Effector memory CD4-positive, alpha-beta T cell (primary cell): ENCODE measurements at places on chromosomes 6 and 20.

DNA sequence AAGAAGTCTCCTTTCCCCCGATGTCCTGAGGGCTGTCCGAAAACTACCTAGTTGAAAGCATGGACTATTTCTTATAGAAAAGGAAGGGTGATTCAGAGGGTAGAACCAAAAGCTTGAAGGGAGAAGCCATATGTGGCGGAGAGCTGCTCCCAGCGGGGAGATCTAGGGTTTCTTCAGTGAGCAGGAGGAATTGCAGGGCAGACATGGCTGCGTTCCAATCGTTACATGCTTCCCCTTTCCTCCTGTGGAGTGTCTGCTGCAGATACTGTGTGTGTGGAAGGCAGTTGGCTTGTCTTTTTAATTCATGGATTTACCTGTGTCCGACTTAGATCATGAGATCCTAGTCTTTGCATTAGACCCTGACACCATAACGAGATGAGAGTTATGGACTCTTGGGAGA lies 799.5 kb downstream of the QKI start:
- DNase-seq, result no peak

DNA sequence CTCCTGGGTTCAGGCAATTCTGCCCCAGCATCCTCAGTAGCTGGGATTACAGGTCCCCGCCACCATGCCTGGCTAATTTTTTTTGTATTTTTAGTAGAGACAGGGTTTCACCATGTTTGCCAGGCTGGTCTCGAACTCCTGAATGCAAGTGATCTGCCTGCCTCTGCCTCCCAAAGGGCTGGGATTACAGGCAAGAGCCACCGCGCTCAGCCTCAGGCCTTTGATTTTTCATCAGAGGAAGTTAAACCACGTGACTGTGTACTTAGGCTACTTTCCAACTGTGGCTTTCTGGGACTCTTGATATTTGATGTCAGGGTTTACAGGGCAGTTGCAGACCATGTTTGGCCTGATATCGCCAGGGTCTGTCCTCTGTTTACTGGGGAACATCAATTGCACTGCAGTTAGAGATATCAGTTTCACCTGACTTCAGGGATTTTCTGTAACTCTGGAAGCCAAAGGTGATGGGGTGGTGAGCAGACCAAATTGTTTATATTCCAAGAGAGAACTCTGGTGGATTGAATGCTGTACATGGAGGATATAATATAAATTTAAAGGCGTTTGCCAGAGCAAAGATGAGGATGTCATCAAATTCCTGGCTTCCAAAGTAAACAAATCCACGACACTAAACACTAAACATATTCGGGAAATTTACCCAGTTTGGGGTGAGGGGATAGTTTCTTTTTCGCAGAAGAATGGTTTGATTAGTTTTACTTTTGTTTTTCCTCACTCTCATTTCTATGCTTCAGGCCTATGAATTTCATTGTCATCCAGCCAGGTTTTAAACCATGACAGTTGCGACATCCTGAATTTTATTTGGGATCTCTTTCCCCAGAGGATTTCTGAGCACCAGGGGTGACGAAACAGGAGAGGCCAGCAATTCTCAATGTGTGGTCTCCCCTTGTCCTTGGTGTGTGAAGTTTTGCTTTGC lies 4.2 kb downstream of the PSMF1 start:
- DNase-seq, result no peak

DNA sequence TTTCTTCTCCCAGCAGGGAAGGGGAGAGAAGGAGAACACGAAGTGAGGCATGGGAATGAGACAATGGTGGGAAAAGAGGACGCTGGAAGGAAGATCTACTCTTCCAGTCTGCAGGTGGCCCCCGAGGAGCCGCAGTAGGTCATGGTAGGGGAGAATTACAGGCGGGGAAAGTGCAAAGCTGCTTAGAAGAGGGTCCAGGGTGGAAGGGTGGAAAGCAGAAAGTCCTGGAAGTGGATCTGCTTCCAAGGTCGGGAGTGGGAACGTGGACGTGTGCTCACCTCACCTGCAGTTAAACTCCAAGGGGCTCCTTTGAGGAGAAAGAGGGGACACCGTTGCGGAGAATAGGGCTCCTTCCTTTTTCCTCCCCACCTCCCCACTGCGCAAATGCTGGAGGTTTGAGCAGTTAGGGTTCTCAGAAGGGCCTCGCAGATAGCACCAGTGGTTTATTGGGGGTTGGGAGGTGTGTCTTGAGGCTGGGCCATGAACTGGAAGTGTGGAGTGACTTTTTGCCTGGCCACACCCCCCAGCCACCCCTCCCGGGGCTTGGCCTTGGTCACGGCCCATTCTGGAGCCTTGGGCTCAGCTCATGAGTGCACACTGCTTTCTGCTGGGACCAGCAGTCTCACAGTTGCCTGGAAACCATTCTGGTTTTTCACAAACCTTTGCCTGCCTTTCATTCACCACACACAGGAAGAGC lies 100.4 kb upstream of the MLN start:
- peak; percentile 57 for DNase-seq

DNA sequence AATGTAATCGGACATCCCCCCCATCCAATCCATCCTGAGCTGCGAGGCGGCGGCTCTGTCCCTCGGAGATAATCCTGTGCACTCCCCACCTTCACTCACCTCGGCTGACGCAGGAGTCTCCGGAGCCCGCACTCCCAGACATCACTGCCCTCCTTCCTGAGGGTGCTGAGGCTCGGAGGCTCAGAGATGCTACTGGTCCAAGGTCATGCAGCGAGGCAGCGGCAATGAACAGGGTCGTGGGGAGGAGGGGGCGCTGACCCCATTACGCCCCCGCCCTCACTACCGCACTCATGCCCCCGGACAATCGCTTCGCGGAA lies 485 bp downstream of the ADISSP start:
- no peak for DNase-seq

- DNase-seq, result no peak
These were observed 50.8 kb upstream of the SPTLC3 start for GRCh38 chr20:12957968-12958367.

GRCh38 chr6:66232890-66233289 lies 525.9 kb upstream of the EYS start:
- no peak for DNase-seq

DNA sequence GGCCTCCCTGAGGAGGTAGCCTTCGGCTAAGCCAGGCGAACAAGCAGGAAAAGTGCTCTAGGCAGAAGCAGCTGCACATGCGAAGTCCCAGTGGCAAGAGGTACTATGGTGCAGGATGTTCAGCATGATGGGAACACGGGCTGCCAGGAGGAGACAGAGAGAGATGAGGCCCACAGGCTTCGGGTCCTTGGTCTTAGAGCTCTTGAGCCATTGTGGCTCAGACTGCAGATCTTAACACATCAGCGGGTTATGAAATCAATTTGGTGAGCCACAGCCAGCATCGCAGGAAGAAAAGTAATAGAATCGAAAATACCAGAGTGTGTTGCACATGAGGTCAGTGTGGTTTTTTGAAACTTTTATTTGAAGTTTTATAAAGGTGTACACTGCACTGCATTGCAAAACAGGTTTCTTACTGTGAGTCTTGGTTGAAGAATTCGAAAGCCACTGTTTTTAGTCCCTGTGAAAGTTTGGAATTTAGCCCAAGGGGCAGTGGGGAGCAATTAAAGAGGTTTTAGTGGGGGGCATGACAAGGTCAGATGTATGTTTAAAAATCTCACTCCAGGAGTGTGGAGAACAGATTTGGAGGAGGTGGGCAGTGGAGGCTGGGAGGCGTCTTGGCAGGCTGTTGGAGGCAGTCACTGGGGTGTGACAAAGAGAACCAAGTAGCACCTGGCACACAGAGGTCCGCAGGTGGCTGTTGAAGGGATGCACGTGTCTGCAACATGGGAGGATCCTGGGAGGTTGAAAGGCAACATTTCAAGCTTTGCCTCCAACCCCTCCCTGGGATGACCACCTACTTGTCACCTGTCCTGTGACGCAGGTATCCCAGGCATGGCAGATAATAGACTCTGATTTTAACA lies 69.3 kb downstream of the EYA2 start:
- no peak for DNase-seq

- DNase-seq, result no peak
These were observed 232.0 kb upstream of the NOX3 start for GRCh38 chr6:155687645-155688044.

DNA sequence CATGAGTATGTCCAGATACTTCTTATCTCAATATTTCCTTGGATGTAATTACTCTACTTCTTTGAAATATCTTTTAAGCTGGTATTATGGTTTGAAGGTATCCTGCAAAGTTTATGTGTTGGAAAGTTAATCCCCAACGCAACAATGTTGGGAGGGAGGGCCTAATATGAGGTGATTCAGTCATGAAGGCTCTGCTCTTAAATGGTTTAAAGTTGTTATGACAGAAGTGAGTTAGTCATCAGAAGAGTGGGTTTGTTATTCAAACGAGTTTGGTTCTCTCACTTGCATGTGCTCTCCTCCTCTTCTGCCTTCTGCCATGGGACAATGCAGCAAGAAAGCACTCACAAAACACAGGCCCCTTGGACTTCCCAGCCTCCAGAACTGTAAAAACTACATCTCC lies 176.3 kb downstream of the KCNQ5 start:
- DNase-seq, result no peak

GRCh38 chr6:96626759-96627364 lies 63.9 kb downstream of the FHL5 start:
- no peak for DNase-seq

DNA sequence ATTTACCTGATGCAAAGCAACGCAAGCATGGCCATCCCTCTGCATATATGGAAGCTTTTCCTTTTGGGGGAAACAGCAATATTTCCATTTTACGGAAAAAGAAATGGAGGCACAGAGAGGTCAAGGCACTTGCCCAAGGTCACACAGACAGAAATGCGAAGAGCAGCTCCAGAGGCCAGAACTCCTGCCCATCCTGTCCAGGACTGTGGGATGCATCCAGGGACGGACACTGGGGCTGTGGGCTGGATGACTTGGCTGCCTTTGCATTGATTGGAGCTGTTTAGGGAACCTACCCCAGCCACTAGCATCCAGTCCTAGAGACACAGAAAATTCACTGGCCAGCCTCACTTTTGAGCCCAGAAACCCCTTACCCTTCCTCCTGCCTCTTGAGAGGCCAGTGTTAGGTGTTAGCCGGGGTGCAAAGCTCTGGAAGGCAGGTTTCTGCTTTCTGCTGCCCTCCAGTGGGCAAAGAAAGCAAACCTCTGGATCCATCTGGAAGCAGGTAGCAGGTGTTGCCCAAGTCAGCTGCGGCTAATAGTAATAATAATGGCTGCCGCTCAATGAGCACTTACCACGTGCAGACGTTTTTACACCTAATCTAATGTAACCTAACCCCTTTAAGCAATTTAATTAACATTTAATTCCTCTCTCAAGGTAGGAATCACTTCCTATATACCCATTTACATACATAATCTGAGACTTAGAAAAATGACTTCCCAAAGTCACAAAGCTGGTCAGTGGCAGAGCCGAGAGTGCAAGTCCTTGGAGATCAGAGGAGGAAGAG lies 31.7 kb upstream of the CCN5 start:
- DNase-seq, result peak; percentile 41

GRCh38 chr6:170295510-170296422 lies 4.9 kb upstream of the DLL1 start:
- no peak for DNase-seq

DNA sequence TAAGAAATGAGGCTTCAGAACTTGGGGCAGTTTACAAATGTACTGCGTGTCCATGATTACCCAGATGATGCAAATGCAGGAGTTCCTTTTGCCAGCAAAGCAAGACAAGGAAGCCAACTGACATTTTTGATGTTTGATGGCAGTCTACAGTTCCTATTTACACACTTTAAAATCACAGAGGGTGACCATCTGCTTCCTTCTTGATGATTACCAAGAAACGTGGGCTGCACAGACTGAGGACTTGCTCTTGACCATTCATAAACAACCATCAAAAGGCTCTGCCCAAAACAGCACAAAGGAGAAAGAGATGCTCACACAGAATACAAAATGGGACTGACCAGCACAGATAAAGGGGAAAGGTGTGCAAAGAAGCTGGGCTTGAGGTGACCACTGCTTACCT lies 79.8 kb upstream of the TRAF3IP2 start:
- no peak for DNase-seq

GRCh38 chr6:96645106-96645505 lies 82.2 kb downstream of the FHL5 start:
- no peak for DNase-seq

DNA sequence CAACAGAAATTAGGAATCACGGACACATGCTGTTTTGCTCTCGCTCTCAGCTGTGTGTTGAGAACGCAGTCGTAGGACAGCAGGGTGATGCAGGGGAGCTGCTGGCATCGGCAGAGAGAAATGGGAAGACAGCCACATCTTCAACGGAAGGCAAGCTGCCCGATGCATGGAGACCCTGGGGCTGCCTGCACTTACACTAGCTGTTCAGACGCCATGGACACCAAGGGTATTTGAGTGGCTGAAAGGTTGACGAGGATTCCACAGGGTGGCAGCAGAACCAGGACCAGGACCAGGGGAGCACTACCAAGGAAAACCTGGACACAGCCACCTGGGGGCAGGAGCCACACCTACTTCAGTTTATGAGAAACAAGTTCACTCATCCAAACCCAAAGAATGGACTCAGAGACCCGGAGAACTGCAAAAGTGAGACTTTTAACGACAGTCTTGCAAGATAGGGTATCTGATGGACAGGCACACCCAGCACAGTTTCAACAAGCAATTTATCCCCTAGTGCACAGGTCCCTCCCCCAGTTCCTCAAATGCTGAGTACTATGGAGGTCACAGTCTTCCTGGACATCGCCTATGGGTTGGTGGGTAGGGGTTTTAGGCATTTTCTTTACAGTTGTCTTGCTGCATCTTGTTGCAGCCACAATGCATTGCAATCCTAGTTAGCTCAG lies 56.3 kb upstream of the ENTPD6 start:
- no peak for DNase-seq

GRCh38 chr6:6758915-6759654 lies 170.6 kb downstream of the LY86 start:
- no peak for DNase-seq

DNA sequence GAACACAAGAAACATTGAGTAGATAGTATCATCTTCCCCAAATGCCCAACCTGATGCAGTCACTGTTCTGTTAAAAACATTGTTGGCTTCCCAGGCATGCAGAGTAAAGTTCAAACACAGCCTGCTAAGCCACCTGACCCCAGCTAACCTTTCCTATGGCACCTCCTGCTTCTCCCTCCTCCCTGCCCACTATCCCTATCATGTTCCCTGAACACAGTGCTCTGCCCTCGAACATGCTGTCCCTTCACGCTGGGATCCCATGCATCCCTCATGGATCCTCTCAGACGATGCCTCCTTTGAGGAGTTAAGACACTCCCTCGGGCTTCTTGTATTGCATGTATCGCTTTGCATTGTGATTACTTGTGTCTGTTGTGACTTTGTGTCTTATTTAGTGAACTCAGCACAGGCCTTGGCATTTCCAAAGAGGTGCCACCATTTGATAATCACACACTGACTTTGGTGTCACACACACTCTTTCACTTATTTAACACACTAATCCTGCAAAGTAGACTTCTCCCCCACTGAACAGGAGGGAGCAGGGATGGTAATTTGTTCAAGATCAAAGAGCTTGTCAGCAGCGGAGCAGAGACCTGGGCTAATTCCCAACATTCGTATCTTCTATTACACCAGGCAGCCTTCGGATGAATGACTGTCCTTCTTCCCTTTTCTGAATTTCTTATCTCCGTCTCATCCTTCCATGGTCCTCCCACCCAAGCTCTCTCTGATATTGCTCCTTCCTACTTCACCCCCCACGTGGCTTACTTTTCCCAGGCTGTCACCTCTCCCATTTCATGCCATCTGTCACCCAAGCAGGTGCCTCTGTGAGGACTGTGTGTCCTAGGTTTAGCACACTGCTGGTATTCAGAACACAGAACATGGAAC lies 28.3 kb upstream of the SMIM29 start:
- DNase-seq, result no peak

- no peak for DNase-seq
These were observed 18.4 kb downstream of the NUDT3 start for GRCh38 chr6:34374069-34374468.
